Activated CD8-positive, alpha-beta T cell treated with anti-CD3 and anti-CD28 coated beads, Interleukin-2, amount 10 ng/mL, durations not matched to agents 7 days and 5 days (primary cell): ENCODE measurements at places on chromosomes 5 and 9. TPM values are rescaled to one million over a fixed set of nuclear protein-coding genes. Genes with fewer than 3 reads are reported as not detected.

ELOVL7 gene
- total RNA-seq: 0.26 TPM

GRCh38 chr5:98798847-98799246 is 25.4 kb downstream of the RGMB start:
- no peak for DNase-seq
- H3K27ac ChIP-seq: no peak overlapping the region
- H3K36me3 ChIP-seq: no peaks in the 10 kb centered on the region
- H3K4me3 ChIP-seq: no peak overlapping the region
- H3K4me1 ChIP-seq: no peaks in the 10 kb centered on the region

DNA sequence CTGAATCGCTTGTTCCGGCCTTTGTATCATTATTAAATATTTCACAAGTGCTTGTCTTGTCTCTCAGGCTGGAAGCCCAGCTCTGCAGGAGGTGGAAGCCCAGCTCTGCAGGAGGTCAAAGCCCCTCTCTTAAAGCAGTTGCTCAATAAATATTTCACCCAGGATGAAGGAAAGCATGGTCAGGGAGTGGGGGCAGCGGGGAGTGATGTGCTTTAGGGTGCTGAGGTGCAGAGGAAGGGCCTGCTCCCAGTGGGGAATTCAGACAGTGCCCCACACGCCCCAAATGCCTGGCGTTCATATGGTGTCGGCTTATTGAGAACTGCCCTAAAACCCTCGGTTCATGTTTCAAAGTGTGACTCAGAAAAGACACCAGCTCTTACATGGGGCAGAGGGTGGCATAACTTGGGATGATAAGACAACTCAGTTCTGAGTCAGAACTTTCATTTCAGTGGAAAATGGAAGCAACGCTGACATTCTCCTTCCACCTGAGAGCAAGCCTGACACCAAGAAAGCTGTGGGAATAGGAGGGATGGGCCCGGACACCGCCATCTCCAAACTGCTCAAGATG is 114.3 kb upstream of the DAP start:
- no peak overlapping the region for H3K4me3 ChIP-seq
- no peak for DNase-seq
- H3K27ac ChIP-seq: no peak overlapping the region
- no peaks in the 10 kb centered on the region for H3K4me1 ChIP-seq
- H3K27me3 ChIP-seq: peaks cover 3% of the 10 kb centered on the region

DNA sequence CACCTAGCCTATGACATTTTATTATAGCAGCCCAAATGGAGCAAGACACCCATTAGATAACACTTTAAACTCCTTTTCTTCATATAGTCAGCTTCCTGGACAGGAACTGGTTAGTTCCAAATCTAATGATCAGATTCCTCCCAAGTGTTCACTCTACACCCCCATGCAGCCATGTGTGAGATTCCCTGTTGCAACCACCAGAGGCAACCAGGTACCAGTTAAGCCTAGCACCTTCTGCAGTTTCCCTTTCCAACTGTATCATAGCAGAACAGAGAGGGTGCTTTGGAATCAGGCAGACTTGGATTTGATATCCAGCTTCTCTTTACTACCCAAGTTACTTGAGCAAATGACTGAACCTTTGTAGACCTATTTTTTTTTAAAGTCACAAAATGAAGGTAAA is 296.6 kb upstream of the PCSK5 start:
- no peak for DNase-seq
- H3K4me1 ChIP-seq: no peaks in the 10 kb centered on the region
- H3K27me3 ChIP-seq: no peaks in the 10 kb centered on the region
- no peaks in the 10 kb centered on the region for H3K36me3 ChIP-seq
- H3K27ac ChIP-seq: no peak overlapping the region
- no peak overlapping the region for H3K4me3 ChIP-seq
